ENCODE measurements at places on chromosomes 3 and 15.
A peak's percentile ranks its signal among the peaks of the same experiment; 100 is the strongest.

GRCh38 chr3:45976191-45977091 is 19.2 kb downstream of the FYCO1 start:
- no peak for DNase-seq

- DNase-seq, result peak; percentile 75
Measured at GRCh38 chr15:48352474-48353072, 21.3 kb downstream of the DUT start.

- DNase-seq, result no peak
Measured at GRCh38 chr3:168548719-168549118, 453.0 kb upstream of the GOLIM4 start.

GRCh38 chr15:65558336-65558735 is 28.1 kb downstream of the HACD3 start:
- no peak for DNase-seq

GRCh38 chr3:179526482-179526881 is 36.2 kb upstream of the ACTL6A start:
- no peak for DNase-seq

DNA sequence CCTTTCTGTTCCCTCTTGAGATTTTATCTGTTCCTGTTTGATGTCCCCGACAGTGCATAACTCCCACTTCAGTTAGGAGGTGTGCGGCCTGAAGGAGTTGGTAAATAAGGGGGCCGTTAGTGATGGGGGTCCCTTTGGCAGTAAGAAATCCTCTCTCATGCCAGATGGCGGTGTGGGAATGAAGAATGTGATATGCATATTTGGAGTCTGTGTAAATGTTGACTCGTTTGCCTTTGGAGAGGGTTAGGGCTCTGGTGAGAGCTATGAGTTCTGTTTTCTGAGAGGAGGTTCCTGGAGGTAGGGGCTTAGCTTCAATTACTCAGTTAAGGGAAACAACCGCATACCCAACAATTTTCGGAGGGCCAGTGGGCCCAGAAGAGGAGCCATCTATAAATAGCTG is 38.8 kb upstream of the RNF7 start:
- DNase-seq, result no peak

DNA sequence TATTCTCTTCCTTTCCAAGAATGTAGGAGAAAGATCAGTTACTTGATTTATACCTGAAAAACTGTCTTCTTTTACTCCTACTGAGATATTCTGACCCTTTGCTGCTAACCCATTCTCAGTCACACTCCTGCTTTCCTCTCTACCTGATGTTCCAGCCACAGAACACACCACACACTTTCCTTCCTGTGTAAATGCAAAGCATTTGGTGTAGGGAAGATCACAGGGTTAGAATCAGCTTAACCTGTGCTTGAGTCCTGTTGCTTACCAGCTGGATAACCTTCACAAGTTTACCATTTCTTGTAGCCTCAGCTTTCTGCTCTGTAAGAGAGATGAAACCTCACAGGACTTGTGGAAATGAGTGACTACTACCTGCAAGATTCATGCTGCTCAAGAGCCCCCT is 489.8 kb upstream of the GOLIM4 start:
- no peak for DNase-seq

DNA sequence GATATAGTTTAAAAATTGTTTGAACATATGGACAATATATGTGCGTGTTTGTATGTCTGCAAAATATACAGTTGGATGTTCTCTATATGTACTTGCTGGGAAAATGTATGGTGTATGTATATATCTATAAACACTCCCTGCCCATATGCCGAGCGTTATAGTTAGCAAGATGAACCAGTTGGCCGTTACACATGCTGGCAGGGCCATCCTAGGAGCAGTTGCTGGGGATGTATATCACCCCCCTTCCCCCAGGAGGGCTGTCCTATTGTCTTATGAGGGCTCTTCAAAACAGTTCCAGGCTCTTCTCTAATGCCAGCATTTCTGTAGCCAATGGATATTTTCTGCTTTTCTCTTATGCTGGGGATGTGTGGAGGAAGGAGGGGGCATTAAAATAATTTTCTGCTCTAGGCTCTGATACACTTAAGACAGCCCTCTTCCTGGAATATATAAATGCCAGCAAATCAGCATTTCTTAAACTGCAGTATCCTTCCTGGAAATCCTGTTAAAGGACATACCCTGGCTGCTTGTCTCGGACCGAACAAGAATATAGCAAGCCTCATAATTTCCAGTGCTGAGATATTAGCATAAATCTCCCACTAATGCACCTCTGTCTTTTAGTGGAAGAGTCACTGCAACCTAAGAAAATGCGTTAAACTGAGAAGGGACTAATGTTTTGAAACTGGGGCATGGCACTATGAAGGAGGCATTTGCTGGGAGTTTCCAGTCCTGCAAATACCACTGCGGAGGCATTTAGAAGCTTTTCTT is 134.4 kb downstream of the MDFIC2 start:
- DNase-seq, result no peak

GRCh38 chr15:101479851-101480612 is 9.5 kb downstream of the PCSK6 start:
- peak; percentile 98 for DNase-seq

- DNase-seq, result no peak
Measured at GRCh38 chr15:59553879-59554735, 57.5 kb upstream of the GCNT3 start.

DNA sequence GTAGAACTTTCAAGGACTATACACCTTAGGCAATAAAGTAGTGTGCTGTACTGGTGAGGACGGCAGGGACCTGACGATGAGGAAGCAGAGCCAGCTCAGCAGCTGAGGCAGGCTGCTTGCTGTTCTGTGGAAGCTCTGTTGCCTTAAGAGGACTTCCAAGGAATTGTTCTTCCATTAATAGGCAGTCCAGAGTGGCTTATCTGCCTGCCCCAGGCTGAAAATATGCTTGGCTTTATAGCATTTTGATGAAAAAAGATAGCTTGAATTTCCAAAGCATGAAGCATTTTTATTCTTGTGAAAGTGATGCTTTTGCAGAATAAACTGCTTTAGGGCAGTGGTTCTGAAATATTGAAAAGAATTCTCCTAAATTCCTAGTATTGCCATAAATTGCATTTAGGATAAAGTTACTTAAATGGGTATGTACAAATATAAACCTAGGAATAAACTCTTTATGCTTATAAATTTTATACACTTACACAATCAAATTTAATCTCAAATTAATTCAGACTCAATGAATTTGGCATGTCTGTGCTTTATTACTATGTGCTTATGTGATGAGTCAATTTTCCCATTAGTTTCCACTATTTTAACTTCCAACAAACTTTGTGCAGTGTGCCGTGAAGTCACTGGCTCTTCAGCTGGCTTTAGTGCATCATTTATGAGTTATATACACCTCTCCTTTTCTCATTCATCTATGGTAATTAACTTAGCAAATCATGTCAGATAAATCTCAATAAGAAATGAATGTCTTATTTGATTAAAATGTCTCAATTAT is 231.0 kb upstream of the RASGRP1 start:
- no peak for DNase-seq

DNA sequence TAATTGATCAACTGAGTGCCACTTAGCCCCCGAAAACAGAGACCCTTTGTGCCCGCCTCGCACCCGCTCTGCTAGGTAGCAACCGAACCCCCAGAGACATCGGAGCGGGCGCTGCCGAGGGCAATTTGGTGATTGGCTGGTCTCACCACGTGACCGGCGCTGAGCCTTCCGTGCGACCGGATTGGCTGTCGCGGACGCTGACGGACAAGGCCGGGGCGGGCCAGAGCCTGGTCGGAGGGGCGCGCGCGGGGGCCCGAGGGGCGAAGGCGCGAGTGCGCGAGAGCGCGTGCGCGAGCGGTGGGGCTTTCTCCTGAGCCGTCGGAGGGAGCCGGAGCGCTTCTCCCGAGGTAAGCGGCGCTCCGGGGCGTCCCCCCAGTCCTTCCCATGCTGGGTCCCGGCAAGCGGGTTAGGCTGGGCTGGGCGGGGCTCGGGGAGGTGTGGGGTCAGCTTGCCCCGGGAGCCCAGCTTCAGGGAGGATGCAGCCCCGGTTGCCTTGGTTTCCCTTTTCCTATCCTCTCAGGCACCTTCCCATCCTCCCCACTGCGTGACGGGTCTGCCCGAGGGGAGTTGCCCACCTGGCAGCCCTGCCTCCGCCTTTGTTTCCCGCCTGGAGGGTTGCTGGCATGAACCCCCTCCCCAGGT is at the start of gene TMEM108:
TSS of gene TMEM108 (plus strand) at position 303 of the 642 bp plus-strand sequence.
- peak; percentile 87 for DNase-seq

DNA sequence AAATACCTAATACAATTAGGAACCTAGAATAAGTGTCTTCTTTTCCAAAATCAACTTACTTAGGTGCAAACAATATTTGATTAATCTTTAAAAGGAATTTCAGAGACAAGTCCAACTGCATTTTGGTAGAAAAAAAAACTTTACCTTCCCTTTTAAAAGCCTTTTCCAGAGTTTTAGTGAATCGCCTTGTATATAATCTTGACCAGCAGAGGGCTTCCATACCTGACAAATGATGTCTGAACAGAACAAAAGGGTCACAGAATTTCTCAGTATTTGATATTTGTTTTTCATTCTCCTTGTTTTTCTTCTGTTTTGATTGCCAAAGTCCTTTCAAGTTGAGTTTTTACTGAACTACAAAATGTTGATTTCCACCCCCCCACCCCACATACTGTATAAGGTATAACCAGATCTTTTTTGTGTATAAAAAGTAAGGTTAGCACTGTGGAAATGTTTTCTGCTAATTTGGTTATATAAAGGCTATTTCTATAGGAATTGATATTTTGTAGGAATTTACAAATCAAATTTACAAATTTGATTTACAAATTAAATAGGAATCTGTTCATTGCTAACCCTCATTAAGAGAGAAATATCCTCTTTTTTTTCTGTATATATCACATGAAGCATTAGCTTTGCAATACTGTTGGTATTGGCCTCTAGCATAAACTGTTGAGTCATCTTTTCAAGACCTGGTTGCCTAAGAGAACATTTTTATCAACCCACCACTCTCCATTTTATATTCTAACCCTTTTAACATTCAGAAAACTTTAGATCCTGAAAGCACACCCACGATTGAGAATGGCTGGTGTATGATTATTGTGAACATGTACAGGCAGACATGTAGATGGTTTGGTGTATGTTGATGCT is 464.1 kb upstream of the RARB start:
- DNase-seq, result peak; percentile 44

- no peak for DNase-seq
Measured at GRCh38 chr3:27720899-27721716, 1.0 kb downstream of the EOMES start.

- no peak for DNase-seq
Measured at GRCh38 chr15:79311901-79312553, 1.1 kb downstream of the TMED3 start.

- no peak for DNase-seq
Measured at GRCh38 chr3:141859651-141860050, 16.8 kb upstream of the ATP1B3 start.

DNA sequence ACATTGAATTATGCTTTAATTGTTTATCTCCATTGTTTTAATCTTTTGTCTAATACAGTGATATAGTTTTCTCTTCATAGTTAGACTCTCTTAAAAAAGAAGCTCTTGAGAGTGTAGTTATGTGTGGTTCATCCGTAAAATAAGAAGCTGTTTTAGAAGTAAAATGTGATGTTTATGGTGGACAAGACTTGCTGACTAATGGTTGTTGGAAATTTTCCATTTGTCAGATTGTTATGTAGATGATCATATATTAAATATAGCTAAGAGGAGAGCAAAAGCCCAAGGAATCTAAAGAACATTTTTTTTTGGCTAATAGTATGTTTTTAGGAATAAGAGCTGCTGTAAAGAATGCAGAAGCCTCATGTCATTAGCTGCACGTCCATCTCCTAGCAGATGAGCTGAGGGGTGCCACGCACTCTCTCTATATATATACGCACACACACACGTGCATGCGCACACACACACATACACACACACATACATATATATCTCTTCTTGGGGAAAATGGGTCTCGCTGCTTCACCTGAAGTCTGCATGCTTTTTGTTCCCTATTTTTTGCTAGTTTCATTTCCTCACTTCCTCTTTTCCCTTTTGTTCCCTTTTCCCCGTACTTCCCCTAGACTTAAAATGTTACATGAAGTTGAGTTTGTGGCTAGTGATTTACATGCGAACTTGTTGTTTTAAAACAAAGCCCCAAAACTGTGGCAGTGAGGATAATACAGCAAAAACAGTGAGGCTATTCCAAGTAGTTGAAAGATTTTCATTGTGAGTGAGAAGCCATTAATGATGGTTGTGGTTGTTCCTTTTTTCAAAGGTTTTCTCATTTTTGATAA is 107.8 kb downstream of the MBNL1 start:
- peak; percentile 91 for DNase-seq

DNA sequence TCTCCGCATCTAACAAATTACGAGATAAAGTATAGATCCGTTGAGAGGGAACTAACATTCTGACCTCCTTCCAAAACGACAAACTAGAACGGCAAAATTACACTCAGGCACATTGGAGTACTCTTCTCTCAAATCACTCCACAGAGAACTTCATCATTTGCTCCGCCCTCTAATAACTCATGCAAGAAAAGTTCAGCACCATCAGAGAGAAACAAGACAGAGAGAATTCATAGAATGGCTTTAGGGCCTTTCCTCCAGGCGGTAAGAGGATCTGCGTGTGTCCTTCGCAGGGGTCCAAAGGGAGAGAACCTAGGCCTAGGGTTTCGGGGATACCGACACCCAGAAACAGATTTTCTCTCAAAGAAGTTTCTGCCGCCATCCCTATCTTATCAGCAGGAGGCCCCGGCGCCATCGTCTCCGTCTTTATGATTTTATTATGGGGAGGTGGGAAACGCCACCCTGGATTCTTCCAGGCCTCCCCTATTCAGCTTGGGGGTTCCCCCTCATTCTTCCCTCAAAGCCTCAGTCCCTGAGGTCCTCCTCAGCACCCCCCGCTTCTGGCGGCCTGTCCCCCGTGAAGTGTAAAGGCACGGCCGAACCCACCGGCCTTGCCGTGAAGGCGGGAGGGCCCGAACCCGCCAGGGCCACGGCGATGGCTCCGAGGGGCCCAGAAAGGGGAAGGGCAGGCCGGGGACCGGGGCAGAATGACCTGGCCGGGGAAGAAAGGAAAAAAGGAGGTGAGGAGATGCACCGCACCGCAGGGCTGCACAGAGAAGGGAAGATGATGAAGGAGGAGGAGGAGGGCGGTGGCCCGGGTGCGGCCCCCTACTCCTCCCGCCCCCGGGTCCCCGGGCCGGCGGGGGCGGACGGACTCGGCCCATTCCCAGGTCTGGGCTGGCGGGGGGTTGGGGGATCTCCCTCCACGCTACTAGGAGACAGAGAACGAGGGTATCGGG is 768 bp downstream of the UBXN7 start:
- DNase-seq, result peak; percentile 73

DNA sequence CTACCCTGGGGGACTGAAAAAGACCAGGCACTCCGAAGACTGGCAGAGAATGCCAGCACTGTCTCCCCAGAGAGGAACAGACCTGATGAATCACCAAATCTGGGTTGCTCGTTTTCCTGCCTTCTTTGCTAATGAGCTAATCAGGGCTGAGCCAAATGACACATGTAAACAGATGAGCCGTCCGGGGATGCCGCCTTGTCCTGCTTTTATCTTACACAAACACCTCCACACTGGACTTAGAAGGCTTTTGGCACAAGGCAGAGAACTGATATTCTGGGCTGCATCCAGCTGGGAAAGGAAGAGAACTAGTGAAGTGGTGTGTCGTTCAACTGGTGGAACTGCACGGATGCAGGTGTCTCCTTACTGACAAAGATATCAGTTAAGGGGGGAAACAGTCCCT is 88.1 kb downstream of the MECOM start:
- DNase-seq, result peak; percentile 3

Measured in pons (tissue), 1 donor.